ENCODE measurements at places on chromosomes 7 and 10. TPM values are rescaled to one million over a fixed set of nuclear protein-coding genes. Genes with fewer than 3 reads are reported as not detected.

DNA sequence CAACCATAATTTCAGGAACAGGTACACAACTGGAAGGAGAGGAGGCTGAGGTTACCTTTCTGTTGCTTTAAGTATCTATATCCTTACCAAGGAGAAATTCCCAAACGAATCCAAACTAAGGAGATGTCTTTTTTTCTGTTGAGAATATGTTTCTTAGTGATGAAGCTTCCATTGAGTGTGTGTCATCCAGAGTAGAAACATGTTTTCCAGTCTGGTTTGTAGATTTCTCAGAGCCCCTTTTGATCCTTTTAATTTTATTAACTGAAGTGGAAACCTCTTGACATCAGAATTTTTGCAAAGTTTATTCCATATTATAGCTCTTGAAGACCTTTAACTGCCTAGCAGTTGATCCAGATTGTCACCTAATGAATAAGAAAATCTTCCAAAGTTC, 207.1 kb upstream of the FERD3L start:
- no peak for DNase-seq

- DNase-seq, result no peak
Measured at GRCh38 chr7:93226310-93226709, at the start of gene HEPACAM2. TSS of gene HEPACAM2 (minus strand) at chr7:93226469.

- no peak for DNase-seq
Measured at GRCh38 chr7:139886206-139886605, 57.1 kb downstream of the TBXAS1 start.

Gene SPDYE6
- total RNA-seq, result not detected

Gene SPDYE2B
- total RNA-seq, result not detected

Measured in kidney (tissue), 22 donors.